ENCODE measurements at places on chromosomes 3 and 15. TPM values are rescaled to one million over a fixed set of nuclear protein-coding genes. Genes with fewer than 3 reads are reported as not detected.

DNA sequence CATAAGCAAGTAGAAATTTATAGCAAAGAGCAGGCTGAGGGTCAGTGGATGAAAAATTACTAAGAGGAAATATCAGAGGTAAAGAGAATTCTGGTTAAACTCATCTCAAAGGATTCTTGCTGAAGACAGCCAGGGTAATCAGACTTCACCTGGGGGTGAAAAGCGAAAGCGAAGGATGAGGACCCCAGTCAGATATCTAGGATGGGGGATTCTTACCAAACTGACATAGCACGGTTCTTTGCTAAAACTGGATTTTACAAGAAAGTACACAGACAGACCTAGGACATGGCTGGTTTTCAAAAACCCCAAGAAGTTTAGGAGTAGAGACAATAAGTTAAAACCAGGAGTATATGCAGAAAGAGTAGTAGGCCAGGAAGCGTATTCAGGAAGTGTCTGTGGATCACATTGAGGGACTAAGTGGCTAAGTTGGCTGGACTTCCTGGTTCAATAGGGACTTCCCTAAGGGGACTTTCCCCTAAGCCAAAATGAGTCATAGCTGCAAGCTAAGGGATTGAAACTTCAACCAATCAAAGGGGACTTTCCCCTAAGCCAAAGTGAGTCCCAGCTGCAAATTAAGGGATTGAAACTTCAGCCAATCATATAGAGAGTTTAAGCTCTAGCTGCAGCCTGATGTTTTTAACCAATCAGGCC, 2.4 kb upstream of the CFAP91 start:
- H3K4me3 ChIP-seq: no peak overlapping the region
- H3K4me1 ChIP-seq: peaks cover 24% of the 10 kb centered on the region
- H3K36me3 ChIP-seq: no peaks in the 10 kb centered on the region
- no peak overlapping the region for H3K27ac ChIP-seq
- no peaks in the 10 kb centered on the region for H3K27me3 ChIP-seq

- H3K27ac ChIP-seq: no peak overlapping the region
- H3K4me3 ChIP-seq: no peak overlapping the region
- no peak for DNase-seq
- H3K27me3 ChIP-seq: no peaks in the 10 kb centered on the region
Measured at GRCh38 chr3:156723182-156723619, 48.8 kb downstream of the TIPARP start.

The SHQ1 gene
- 9.6 TPM for total RNA-seq

GRCh38 chr3:64681827-64682226, 6.0 kb downstream of the ADAMTS9 start:
- H3K27me3 ChIP-seq: no peaks in the 10 kb centered on the region
- peaks cover 24% of the 10 kb centered on the region for H3K4me1 ChIP-seq
- no peak overlapping the region for H3K4me3 ChIP-seq
- no peak overlapping the region for H3K27ac ChIP-seq
- no peak for DNase-seq
- no peaks in the 10 kb centered on the region for H3K36me3 ChIP-seq

GRCh38 chr3:9955067-9955502, 2.9 kb upstream of the PRRT3 start:
- no peaks in the 10 kb centered on the region for H3K36me3 ChIP-seq
- peaks cover 18% of the 10 kb centered on the region for H3K4me1 ChIP-seq
- no peaks in the 10 kb centered on the region for H3K27me3 ChIP-seq
- H3K27ac ChIP-seq: no peak overlapping the region
- no peak overlapping the region for H3K4me3 ChIP-seq

The COPS2 gene
- total RNA-seq: 33.7 TPM

GRCh38 chr3:14879211-14879874, 60.6 kb downstream of the FGD5 start:
- no peak for DNase-seq
- H3K4me3 ChIP-seq: no peak overlapping the region
- no peaks in the 10 kb centered on the region for H3K27me3 ChIP-seq
- no peak overlapping the region for H3K27ac ChIP-seq
- H3K36me3 ChIP-seq: no peaks in the 10 kb centered on the region

The LRRC34 gene
- total RNA-seq: 3.4 TPM

- H3K27ac ChIP-seq: no peak overlapping the region
- H3K36me3 ChIP-seq: no peaks in the 10 kb centered on the region
- H3K27me3 ChIP-seq: no peaks in the 10 kb centered on the region
- H3K4me3 ChIP-seq: no peak overlapping the region
Measured at GRCh38 chr3:31918179-31919150, 62.6 kb downstream of the OSBPL10 start.

The ZMYND10 gene
- 1.3 TPM for total RNA-seq
